ENCODE measurements at places on chromosomes 13 and 19.
A peak's percentile ranks its signal among the peaks of the same experiment; 100 is the strongest.

- no peak for DNase-seq
These were observed 224.6 kb upstream of the GPC6 start for GRCh38 chr13:93001866-93002461.

- DNase-seq, result no peak
These were observed 1.5 kb upstream of the NTN5 start for GRCh38 chr19:48674216-48674809.

DNA sequence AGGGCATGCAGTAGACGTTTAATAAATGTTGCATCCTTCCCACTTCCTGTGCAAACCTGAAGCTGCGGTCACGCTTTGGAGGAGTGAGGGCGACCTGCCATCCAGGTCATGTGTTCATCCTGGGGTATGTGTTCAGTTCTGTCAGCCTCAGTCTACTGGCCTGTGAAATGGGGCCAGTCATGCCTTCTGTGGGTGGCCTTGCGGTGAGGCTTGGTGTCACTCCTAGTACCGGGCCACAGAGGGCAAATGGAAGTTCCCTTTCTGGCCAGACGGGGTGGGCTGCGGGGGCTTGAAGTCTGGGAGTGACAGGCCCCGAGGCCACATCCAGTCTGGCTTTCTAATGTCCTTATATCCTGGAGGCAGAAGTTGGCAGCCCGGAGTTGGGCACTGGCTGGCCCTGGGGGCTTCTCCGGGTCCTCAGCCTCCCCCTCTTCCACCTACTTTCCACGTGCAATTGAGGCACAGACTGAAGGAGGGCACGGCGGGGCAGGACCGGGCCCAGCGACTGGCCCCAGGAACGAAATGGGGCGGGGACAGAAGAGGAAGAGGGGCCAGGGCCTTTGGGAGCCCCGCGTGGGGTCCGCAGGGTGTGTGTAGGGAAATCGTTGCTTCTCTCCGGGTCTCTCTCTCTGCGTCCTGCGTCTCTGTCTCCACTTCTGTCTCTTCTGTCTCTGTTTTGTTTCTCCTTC is 11.1 kb downstream of the PDE4A start:
- DNase-seq, result no peak

- DNase-seq, result no peak
These were observed 84.3 kb downstream of the NUFIP1 start for GRCh38 chr13:44904967-44905366.

- no peak for DNase-seq
These were observed 13.1 kb downstream of the DNM2 start for GRCh38 chr19:10730932-10731331.

- no peak for DNase-seq
These were observed 5.7 kb downstream of the ZNF558 start for GRCh38 chr19:8826371-8826770.

- DNase-seq, result no peak
These were observed 1.3 kb upstream of the DNASE2 start for GRCh38 chr19:12882589-12882988.

- DNase-seq, result peak; percentile 33
These were observed 50.2 kb downstream of the RFX2 start for GRCh38 chr19:6059988-6060599.

DNA sequence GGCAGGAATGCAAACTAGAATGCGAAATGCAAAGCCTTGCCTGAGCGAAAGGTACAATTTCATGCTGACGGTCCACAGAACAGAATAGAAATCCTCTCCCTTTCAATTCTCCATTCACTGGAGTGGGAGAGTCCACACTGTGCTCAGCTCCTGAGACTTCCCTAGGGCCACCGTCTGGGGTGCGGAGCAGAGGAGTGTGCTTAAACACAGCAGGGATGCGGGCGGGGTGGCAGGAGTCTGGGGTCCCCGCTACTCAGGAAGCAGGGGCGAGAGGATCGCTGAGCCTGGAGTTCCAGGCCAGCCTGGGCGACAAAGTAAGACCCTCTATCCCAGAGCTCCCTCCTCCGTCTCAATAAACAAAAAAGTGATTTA is 552 bp upstream of the ZNF816 start:
- DNase-seq, result no peak

- DNase-seq, result no peak
These were observed 127.7 kb downstream of the UQCRFS1 start for GRCh38 chr19:29085206-29085605.

DNA sequence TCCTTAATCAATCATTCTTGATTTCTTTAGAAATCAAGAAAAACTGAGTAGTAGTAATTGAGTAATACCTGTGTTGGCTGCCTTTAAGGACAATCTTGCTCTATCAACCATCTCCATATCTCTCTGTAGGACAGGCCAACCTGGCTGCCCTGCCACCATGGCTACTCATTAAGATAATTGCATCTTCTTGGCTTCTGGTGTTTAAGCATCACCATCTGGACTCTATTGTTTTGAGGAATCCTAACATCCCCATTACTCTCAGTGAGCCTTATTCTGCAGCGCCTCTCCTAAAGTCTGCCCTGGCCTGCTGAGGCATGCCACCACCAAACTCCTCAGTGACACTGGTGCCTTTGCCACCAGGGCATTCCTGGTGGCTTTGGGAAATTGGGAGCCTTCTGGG is 442.6 kb upstream of the ZNF507 start:
- no peak for DNase-seq

Data from right lobe of liver (tissue), 6 donors.